ENCODE measurements at places on chromosomes 7 and 10.

DNA sequence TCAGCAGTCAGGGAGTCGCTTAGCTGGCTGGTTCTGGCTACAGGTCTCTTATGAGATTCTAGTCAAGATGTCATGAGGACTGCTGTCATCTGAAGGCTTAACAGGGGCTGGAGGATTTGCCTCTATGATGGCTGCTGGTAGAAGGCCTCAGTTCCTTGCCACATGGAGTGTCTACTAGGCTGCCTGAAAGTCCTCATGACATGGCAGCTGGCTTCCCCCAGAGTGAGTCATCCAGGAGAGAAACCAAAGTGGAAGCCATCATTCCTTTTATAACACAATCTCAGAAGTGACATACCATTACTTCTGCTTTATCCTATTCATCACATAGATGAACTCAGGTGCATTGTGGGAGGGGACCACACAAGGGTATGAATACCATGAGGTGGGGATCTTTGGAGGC is 75.1 kb downstream of the EXOC6 start:
- no peak for DNase-seq

GRCh38 chr10:76492026-76492425 is 1060.6 kb downstream of the LRMDA start:
- DNase-seq, result no peak

GRCh38 chr7:35649711-35650110 is 45.2 kb downstream of the HERPUD2 start:
- DNase-seq, result no peak

DNA sequence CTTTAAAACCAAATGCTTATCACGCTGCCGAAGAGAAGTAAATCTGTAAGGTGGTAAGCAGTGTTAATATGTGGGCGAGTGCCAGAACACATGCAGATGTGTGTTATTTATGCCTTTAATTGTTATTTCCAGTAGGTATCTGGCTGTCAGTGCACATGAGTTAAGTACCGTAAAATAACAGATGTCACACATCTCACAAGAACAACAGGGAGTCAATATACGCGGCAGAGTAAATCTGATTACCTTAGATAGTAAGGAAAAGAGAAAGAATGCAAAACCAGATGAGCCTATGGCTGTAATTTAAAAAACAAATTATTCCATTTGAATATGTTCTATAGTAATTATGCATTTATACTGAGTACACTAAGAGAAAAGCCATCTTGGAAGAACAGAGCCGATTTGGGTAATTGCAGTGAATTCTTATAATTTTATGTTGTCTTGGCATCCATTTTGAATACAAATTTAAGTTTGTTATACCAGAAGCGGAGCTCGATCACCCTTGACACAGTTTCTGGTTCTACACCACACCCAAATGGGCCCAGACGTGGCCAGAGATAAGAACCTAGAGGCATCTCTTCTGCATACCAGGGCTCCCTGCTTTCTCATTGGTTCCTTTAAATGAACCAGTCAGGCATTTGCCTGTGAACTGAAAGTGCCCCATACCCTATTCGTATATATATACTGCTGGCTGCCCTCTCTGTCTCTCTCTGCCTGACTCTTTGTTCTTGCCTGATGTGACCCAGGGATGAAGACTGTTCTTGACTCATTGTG is 34.8 kb downstream of the DNAJB9 start:
- DNase-seq, result no peak

GRCh38 chr7:98800996-98801395 is 68.8 kb downstream of the TMEM130 start:
- no peak for DNase-seq

All from stimulated activated CD4-positive, alpha-beta T cell treated with anti-CD3 and anti-CD28 coated beads, Interleukin-2, amount 100 ng/mL, for 24 hours (primary cell).